ENCODE measurements at places on chromosomes 7 and 10. TPM values are rescaled to one million over a fixed set of nuclear protein-coding genes. Genes with fewer than 3 reads are reported as not detected.

DNA sequence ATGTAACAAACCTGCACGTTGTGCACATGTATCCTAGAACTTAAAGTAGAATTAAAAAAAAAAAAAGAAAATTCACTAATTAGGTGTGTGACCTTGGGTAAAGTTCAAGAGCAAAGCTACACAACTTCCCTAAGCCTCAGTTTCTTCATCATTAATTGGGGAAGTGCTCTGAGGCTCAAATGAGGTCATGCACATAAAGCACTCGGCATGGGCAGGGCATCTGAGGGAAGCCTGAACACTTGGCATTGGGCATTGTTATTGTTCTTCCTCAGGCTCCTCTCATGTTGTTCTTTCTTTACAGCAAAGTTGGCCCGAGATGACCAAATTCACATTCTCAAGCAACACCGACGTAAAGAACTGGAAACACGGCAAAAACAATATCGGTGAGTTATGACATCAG is 21.5 kb downstream of the ALOX5 start:
- no peak for DNase-seq

DNA sequence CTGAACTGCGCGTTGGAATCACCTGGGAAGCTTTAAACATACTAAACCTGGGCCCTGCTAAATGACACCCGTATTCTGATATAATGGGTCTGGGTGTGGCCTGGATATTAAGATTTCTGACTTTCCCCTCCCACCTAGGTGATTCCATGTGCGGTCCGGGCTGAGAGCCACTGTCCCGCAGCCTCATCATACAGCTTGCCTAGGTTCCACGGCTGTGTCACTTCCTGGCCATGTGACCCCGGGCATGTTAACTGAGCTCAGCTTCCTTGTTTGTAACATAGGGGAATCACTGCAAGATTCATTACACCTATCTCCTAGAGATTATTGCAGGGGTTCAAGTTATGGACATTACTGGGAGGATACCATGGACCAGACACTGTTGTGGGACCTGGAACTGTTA is 472.7 kb upstream of the GALNT17 start:
- no peak for DNase-seq

The SPDYE2 gene
- polyA plus RNA-seq: 5.9 TPM

The UNC5B gene
- 106 TPM for polyA plus RNA-seq

GRCh38 chr7:29854257-29854938 is 48.1 kb downstream of the WIPF3 start:
- DNase-seq: no peak

- DNase-seq: no peak
Observed at GRCh38 chr7:74535951-74536356, 82.2 kb downstream of the GTF2IRD1 start.

- DNase-seq: no peak
Observed at GRCh38 chr10:108771106-108771505, 1152.2 kb downstream of the XPNPEP1 start.

The SLC29A4 gene
- polyA plus RNA-seq: 9.5 TPM

- no peak for DNase-seq
Observed at GRCh38 chr10:132411561-132412253, 14.7 kb downstream of the PWWP2B start.

DNA sequence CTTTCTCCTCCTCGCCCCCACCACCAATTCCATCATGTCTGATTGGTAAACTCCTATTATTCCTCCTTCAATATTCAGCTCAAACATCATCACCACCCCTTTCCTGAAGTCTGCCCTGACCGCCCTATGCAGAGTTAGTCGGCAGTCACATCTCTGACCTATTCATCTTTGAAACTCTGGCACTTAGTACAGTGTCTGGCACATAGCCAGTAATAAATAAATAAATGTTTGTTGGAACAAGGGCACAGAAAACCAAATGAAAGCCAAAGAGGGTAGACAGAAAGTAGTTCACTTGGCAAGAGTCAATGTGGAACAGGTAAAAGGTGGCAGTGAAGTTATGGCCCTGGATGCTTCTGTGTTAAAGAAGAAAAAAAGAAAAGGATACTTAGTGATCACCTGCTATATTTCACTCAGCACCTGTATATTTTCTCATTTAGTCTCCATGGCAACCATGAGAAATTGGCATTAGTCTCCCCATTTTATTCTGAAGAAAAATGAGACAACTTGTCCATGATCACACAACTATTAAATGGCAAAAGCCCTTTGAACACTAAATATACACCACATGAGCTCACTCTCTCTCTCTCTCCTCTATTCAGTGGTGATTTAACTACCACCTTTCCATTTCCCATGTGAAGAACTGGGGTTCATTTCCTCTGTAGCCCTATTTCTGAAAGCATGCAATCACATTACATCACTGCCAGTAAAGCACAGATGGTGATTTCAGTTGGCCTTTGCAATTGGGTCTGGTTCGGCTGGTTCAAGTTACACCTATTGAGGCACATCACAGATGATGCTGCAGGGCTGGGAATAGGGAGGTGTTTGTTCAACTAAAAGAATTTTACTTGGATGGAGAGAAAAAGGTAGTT is 25.3 kb downstream of the CHCHD3 start:
- DNase-seq: no peak

DNA sequence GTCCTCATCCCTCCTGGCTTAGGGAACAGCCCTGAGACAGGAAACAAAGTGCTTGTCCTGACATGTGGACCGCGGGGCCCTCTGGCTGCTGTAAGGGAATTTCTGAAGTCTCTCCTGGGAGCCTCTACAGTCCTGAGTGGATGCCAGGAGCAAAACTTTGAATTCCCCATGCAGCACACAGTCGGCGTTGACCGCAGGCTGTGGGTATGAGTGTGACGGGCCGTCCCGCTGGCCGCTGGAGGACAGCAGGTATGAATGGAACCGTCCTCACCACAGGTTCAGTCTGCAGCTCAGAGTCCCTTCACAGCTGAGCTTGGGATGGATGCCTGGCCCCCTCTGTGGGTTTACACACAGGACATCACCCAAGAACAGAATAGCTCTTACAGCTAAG is 94.9 kb downstream of the GPR26 start:
- no peak for DNase-seq

GRCh38 chr10:126264102-126265018 is 123.9 kb downstream of the ADAM12 start:
- no peak for DNase-seq

The OPN4 gene
- polyA plus RNA-seq: not detected

- DNase-seq: peak; percentile 36
Observed at GRCh38 chr10:91758303-91759146, 39.7 kb upstream of the TNKS2 start.

DNA sequence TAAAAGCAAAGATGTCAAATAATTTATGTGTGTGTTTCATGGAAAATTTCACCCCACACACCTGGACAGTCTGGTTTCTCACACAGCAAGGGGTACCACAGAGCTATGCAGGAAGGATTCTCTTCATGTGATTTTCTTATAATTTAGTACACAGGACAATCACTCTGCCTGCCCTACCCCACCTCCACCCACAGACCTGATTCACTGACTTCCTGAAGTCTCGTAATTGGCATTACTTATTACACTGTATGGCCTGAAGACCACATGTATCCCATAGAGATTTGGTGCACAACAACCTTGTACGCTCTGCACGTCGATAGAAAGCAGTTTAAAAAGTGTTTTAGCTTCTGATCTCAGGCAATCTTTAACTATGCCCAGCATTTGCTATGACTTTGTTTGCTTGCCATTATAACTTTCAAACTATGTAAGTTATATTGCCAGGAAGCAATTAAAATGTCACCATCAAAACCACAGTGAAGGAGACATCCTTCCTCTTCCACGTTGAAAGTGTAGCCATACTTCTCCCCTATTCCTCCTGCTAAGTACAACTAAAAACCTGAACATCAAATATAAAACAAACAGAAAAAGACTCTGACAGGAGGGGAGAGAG is 279.4 kb upstream of the IMMP2L start:
- DNase-seq: no peak

GRCh38 chr10:127526161-127526560 is 22.9 kb upstream of the NPS start:
- DNase-seq: no peak

GRCh38 chr7:111113263-111114017 is 22.5 kb downstream of the LRRN3 start:
- no peak for DNase-seq

The CTAGE8 gene
- polyA plus RNA-seq: 3.5 TPM

DNA sequence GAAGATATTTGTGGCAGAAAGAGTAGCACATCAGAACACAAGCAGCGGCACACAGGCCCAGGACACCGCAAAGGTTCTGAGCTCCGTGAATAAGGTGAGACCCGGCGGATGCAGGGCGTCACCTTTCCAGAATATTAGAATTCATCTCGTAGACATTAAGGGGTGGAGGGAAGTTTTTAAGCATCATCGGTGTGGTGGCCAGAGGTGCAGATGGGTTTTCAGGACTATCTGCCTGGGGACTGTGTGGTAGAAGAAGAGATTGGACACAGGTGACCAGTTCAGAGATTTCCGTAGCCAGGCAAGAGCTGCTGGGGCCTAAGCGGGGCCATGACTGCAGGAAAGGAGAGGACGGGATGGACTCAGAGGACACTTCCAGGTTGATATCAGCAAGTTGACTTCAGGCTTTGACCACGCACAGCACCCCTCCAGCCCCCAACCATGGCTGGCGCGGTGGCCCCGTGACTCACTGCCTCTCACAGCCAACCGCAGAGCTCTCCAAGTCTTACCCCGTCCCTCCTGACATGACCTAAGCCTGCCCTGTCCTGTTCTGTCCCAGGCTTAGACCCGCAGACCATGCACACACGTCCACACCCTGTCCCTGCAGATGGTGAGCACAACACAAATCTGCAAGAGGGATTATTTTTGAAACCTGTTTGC is 97.2 kb downstream of the OAT start:
- DNase-seq: no peak

- DNase-seq: no peak
Observed at GRCh38 chr10:112332509-112333228, 41.2 kb upstream of the ACSL5 start.

DNA sequence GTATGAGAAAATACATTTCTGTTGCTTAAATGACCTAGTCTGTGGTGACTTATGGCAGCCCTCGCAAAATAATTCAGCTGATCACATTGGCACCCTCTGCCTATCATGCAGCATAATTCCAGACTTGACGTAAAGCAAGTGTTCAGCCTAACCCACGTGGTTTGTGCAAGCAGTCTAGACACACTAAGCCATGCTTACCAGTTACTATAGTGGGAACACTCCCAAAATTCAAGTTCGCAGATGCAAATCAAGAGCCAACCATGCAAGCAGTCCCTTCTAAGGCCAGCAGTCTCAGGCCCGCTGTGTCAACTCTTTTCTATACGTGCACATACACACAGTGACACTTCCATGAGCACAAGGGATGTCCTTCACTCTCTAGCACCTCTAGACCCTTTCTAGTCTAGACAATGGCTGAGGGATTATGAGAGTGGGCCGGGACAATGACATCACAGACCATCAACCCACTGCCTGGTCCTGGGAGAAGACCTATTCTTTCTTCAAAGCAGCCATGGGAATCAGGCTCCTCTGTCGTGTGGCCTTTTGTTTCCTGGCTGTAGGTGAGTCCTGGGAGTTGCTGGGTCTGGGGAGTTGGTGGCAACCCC is 29.0 kb upstream of the PRSS1 start:
- no peak for DNase-seq

- no peak for DNase-seq
Observed at GRCh38 chr10:132549371-132549770, 11.8 kb downstream of the INPP5A start.

DNA sequence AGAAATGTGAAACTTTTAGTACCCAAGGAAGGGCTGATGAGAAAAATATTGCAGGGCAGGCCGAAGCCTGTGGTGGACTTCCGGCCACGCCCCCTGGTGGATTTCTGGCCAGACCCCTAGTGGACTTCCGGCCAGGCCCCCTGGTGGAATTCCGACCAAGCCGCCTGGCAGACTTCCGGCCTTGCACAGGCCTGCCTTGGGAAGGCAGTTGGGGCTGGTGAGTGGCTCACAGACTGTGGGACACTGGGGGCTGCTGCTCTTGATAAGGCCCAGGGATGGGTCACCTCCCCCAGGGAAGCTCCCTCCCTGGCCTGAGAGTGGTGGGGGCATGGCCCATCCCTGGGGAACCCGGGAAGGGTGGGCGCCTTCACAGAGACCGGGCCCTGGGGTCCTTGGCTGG is 116.4 kb upstream of the MKI67 start:
- DNase-seq: no peak

The TRIM50 gene
- polyA plus RNA-seq: 0.31 TPM

DNA sequence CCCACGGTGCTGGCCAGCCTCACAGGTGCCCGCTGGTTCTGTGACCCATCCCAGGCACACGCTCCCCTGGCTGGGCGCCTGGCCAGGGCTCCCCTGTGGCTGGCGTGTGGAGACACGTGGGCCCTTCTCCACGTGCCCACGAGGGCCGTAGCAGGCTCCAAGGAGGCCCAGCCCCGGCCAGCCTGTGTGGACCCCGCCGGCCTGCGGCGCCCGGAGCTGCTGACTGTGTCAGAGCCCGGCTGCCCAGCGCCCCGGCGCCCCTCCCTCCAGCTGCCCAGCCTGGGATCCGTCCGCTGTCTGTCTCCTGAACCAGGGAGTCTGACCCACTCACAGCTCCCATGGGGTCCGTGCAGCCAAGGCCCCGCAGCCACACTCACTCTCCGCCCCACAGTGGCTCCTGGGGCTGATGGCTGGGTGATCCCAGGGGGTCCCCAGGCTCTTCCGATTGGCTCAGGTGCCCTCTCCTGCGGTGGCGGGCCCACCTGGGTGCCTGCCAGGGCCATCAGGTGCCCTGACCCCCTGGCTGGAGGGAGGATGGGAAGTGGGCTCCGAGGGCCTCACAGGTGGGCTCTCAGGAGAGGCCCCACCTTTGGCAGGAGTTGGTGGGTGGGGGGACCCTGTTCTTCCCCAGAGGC is 9.6 kb downstream of the TMEM184A start:
- DNase-seq: no peak

The SFRP4 gene
- polyA plus RNA-seq: 6.4 TPM

The CYCS gene
- 91.3 TPM for polyA plus RNA-seq

- DNase-seq: no peak
Observed at GRCh38 chr7:112267944-112268691, 61.6 kb downstream of the ZNF277 start.

The HOXA7 gene
- polyA plus RNA-seq: 11.4 TPM

GRCh38 chr10:19412531-19412930 is 363.9 kb downstream of the MALRD1 start:
- no peak for DNase-seq

DNA sequence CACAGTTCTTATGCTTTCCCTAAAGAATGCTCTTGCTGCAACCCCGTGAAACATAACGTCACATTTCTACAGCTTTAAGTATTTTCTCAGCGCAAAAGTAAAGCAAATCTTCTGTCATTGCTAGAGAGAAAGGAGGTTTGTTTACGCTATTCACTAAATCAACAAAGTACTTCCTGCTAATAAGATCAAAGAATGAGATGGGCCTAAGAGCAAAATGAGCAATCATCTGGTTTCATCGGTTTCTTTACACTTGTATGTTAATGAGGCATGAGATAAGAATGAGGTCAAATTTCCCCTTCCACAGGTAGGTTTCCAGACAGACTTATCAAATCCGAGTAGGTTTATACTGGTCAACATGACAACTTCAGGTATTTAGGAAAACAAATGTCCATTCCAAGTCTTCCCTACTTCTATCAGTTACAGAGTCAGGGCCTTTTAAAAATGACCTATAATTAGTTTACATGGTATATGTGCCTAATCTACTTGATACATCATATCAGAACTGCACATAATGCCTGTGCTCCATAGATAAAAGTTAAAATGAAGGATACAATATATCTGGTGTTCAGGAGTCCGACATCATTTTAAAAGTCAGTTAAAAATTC is 8.4 kb downstream of the USP6NL start:
- no peak for DNase-seq

The CALHM3 gene
- not detected for polyA plus RNA-seq
